CD4-positive, alpha-beta T cell treated with Interleukin-12 subunit alpha and Interleukin-12 subunit beta, for 1 hour (primary cell): ENCODE measurements at places on chromosomes 6 and 20.

DNA sequence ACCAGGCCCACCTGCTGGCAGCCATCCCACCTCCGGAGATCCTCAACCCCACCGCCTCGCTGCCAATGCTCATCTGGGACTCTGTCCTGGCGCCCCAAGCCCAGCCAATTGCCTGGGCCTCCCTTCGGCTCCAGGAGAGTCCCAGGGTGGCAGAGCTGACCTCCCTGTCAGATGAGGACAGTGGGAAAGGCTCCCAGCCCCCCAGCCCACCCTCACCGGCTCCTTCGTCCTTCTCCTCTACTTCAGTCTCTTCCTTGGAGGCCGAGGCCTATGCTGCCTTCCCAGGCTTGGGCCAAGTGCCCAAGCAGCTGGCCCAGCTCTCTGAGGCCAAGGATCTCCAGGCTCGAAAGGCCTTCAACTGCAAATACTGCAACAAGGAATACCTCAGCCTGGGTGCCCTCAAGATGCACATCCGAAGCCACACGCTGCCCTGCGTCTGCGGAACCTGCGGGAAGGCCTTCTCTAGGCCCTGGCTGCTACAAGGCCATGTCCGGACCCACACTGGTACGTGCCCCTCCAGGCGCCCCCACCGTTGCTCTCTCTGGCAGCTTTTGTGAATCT, 1.1 kb downstream of the SNAI1 start:
- no peak for DNase-seq

GRCh38 chr6:39347906-39348585, 25.5 kb upstream of the KCNK16 start:
- peak; percentile 43 for DNase-seq

DNA sequence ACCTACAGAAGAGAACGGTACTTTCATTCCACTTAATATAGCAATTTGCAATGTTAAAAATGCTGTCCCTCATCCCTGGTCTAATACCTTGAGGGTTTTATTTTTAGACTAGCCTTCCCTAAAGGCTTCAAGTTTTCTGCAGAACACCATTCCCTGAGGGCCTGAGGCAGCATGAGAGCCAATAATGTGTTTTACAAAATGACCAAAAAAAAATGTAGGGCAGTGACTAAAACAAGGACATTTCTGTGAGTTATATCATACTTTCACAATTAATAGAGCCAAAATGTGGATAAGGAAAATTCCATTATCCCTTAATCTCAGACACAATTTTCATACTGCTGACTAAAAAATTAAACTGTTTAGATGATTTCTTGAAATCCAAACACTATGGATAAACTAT, 22.7 kb downstream of the GPR63 start:
- no peak for DNase-seq

GRCh38 chr20:43901296-43901695, 13.4 kb upstream of the TOX2 start:
- DNase-seq = no peak

DNA sequence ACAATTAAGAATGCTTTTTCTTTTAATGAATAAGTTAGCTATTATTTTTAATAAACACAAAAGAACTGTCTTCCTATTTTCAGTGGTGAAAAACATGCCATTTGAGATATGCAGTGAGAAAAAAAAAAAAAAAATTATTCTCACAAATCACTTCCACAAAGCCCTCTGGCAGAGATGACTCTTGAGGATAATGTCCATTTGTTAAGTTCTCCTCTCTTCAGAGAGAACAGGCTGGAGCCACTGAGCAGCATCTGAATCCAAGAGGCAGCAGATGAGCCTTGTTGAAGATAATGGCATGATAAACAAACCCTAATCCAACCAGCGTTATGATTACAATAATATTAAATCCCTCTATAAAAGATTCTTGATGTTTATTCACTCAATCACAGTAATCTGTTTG, 105.0 kb downstream of the PTPRK start:
- DNase-seq = no peak

- no peak for DNase-seq
Measured at GRCh38 chr6:167806061-167806700, 20.5 kb upstream of the AFDN start.

- DNase-seq = no peak
Measured at GRCh38 chr6:63897952-63898351, 262.4 kb downstream of the PHF3 start.

DNA sequence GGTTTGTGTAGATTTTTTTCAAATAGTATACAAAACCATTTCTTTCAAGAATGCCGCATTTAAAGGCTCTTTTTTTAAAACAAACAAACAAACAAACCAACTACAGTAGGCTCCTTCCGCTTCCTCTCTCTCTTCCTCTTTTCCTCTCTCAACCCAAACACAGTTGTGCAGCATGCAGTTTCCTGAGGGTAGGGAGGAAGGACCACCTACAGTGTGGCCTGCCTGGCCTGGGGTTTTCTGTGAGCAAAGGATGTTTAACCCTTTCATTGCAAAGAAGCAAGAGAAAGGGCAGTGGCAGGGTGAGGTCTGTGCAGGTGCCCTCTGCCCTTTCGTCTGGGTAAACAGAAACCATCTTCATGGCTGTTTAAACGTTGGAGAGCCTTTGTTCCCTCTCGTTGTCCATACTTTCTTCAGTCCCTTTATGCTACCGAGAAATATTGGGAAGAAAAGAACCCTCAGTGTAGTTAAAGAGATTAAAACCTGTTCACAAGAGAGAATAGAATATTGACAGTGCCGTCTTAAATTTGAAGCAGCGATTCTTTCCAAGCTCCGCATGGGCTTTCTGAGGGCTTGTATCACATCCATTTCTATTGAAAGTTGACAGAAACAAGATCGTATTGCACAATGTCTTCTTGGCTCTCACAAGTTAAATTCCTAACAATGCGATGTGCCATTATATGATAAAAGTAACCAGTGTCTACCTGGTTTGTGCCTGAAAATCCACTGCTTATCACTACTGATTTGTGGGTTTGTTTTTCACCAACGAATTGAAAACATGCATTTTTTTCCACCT, 215.5 kb upstream of the SNX9 start:
- DNase-seq = no peak

DNA sequence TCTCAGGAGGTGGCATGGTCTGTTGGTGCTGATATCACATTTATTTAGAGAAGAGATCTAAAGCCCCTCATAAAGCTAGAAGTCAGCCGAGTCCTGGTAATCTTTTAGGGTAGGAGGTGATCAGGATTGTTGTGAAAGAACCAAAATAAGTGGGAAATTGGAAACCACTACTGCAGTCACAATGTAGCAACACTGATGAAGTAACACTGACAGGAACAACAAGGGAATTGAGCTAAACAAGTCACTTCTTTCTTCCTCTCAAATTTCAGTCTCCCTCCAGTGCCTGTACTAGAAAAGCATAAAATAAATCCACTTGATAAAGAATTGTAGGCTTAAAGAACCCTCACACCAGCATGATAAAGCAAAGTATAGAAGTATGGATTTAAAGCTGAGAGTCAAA, 1509.0 kb downstream of the GRIK2 start:
- no peak for DNase-seq

DNA sequence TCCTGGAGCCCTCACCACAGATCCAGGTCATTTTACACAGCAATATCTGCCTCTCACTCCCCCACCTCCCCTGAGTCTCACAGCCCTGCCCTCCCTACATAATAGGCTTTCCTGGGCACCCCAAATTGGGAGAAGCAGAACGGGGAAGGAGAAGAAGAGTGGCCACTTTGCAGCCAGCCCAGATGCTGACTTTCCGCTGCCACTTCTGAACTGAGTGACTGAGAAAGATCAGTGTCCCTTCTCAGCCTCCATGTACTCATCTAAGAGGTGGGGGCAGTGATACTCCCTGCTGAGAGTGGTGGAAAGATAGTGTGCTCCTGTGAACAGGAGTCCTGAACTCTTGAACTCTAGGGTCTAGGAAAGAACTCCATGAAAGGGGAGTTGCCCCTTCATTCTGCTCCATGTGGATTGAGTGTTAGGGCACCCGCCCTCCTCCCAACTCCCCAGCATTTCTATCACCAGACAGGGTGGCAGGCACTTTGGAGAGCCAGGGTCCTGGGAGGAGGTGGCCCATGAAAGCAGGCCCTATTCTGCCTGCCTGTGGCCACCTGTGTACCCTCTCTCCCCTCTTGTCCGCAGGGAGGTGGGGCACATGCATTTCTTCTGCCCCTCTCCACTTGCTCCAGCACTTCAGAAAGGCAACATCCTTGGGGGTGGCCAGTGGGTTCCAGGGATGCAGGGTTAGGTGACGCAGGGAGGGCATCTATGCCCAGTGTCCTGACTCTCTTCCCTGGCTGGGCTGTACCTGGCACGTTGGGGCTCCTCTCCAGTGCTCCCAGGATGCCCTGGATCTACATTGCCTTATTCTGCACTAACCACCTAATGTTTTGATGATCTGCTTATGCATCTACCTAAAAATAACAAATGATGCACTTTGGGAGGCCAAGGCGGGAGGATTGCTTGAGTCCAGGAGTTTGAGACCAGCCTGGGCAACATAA, 38.3 kb upstream of the MRPS18A start:
- DNase-seq = no peak

DNA sequence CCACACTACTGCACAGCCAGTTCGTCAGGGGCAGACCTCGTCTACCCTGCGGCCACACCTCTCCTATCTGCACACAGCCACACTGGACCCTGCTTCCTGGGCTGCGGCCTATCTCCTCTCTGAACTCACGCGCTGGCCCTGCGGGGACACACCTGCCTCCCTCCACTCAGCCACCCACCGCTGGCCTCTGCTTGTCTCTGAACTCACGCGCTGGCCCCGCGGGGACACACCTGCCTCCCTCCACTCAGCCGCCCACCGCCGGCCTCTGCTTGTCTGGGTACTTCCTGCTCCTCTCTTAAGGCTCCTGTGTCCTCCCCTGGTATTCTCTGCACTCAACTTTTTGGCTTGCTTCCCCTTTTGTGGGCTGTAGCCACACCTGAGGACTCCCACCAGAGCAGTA, 52.3 kb downstream of the HUS1B start:
- DNase-seq = no peak

- no peak for DNase-seq
Measured at GRCh38 chr6:37287519-37288157, 29.7 kb upstream of the TMEM217 start.

DNA sequence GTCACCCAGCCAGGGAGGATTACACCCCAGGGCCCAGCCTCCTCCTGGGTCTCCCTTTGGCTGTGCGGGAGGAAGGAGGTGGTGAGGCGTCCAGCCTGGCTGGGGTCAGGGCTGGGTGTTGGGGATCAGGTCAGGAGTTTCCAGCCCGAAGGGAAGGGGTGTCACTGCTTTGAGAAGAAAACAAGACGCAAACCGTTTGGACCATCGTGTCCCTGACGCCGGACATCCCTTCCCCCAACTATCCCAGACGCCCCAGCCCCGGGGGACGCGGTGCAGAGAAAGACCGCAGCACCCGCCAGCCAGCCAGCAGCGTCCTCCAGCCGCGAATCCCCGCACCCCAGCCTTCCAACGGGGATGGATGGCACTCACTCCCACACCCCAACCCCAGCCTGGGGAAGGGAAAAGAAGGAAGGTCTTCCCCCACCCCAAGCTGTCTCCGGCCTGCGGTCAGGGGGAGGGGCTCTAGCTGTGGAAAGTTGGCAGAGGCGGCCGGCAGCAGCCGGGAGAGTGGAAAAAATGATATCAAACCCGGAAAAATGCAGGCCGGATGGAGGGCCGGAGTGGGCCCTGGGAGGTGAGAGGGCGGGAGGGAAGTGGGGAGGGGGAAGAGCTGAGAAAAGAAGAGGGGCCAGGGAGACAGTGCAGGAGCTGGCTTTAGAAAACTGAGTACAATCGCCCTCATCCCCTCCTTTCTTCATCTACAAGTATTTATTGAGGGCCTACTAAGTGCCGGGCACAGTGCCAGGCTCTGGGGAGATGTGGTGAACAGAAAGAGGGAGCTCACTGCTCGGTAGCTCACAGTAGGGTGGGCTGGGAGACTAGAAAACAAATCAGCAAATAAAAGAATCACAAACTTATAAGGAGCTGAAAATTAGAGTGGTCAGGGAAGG, 10.6 kb downstream of the REM1 start:
- no peak for DNase-seq

- DNase-seq = no peak
Measured at GRCh38 chr6:48754641-48755040, 643.6 kb upstream of the PTCHD4 start.

DNA sequence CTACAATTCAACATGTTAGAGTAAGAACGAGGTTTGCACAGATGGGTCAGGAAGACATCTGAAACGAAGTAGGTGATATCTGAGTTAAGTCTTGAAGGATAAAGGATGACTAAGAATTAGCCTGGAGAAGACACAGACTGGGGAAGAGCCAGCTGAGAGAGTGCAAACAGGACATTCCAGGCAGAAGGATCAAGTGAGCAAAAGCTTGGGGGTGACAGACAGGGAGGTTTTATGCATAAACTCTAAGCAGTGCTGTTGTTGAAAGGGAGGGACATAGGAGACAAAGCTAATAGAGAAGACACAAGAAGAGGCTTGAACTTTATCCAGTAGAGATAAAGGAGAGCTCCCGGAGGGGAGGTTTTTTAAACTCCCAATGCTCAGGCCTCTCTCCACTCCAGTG, 15.0 kb upstream of the ETV7 start:
- DNase-seq = no peak

DNA sequence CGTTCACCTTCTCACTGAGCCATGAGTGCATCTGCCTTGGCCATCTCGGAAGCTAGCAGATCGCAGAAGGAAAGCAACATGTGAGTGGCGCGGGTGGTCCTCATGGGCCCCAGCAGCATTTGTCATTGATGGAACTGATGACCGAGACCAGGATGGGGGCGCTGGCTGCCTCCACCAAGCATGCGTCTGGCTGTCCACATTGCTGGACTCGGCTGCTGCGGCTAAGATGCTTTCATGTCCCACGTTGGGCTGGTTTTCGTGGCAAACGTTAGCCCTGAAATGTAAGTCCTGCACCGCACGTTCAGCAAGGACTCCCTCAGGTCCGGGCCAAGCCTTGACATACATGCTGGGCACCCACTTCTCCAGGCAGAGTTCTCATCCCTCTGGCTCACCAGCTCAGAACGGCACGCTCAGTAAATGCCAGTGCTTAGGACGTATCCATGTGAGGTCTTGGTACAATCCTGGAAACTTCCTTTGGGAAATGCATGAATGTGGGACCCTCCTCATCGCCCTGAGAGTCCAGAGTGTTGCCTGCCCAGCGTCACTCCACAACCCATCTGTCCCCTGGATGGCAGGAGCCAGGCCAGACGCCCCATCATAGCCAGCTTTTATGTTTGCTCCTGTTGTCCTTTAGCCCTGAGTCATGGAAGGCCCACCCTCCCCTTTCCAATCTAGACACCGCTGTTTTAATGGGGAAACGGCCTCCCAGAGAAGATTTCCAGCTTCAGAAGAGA, 8.4 kb downstream of the SLCO4A1 start:
- DNase-seq = no peak

DNA sequence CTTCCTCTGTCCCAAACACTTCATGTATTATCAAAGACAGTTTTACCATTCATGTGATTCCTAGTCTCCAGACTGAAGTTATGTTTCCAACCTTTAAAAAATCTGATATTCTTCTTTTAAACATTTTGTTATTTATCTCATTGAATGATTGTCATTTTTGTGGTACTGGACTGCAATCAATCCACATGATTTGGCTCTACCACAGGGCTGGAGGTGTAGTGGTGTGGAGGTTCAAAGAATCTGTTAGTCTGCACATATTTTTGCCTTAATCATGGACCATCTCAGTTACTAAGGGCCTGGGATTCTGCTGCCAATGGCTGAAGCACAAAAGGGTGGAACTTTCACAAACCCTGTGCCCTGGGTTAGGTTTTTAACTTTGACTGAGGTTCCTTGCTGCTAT, 164.1 kb upstream of the JAG1 start:
- no peak for DNase-seq
